HT1080 (cell line): ENCODE measurements at places on chromosomes 2 and 18.

GRCh38 chr2:203240491-203240890 is 1.7 kb downstream of the CYP20A1 start:
- DNase-seq, result no peak

DNA sequence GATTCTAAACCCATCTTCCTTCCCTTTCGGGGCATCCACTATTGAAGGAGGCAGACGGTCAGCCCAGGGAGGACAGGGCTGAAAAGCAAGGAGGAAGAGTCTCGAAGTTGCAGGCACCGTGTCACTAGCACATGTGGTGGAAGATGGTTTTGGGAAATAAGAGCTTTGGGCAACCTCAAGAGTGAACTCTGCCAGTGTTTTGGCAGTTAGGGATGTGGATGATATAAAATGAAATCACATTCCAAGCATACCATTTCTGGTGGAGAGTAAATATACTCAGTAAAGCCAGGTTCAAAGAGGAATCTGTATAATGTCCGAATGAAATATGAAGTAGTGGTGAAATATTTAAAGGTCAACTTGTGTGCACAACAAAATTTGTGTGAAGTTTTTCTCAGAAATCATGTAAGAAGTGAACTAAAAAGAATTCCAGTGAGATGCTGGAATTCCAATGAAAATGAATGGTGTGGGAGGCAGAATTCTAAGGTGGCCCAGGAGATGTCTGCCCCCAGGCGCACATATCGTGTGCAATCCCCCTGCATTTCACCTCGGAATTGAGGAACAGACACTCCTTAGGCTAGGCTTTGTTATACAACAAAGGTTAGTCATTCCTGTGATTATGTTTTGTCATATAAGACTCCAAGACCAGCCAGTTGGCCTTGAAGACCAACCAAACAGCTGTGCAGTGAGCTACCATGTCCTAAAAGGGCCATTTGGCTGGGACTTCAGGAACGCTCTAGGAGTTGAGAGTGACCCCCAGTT is 147.1 kb downstream of the SH3BP4 start:
- DNase-seq, result peak; percentile 10

DNA sequence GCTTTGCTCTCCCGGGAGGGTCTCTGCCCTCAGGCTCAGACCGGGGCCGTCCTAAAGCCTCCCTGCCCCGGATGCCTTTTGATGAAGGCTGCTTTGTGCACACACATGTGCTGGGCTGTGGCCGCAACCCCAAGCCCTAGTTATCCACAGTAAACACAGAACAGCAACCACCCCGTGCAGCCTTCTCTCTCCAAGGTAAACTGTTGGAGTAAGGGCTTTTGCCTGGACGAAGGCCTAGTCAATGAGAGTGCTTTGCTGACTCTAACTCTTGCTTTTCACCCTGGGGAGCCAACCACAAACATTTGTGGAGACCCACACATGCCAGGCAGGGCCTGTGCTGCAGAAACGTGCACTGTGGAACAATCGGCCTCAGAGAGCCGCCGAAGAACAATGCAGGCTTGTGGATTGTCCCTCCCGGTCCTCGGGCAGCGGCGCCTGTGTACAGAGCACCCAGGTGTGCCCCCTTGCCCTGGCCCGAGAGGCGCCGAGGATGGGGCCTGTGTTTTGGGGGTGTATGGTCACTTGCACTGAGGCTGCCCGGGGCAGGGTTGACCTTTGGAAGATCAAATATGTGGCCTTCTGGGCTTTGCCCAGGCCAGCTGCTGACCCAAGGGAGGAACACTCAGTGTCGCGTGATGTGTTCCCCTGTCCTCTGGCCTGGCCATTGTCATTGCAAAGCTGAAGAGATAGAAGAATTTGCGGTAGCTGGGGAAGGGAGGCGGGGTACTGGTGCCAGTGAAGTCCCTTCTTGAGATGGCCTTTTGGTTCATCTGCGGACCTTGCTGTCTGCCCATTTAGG is 37.0 kb downstream of the CTIF start:
- no peak for DNase-seq

GRCh38 chr18:7601936-7602335 is 34.8 kb downstream of the PTPRM start:
- no peak for DNase-seq

GRCh38 chr2:171394164-171394740 is 39.5 kb downstream of the METTL8 start:
- no peak for DNase-seq

GRCh38 chr2:165745916-165746315 is 48.1 kb downstream of the GALNT3 start:
- DNase-seq, result no peak

GRCh38 chr2:43328832-43329231 is 102.4 kb upstream of the ZFP36L2 start:
- DNase-seq, result no peak

- no peak for DNase-seq
Observed at GRCh38 chr2:46942891-46943626, 27.5 kb upstream of the MCFD2 start.

GRCh38 chr2:144239306-144239705 is 280.6 kb downstream of the ZEB2 start:
- no peak for DNase-seq

DNA sequence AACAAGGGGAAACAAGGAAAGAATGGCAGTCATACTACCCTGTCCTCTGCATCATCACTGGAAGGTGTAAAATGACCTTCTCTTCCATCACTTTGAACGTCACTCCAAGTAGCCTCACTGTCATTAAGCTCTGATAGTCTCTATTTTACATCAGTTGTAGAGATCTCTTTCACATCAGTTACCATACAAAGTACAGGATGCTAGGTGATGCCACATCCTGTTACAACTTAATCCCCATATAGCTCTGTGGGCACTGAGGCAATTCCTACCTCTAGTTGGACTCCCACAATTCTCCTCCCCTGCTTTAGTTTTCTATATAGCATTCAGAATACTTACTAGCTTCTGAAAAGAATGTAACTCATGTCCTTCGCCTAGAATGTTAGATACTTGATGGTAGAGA is 55.1 kb upstream of the TTC27 start:
- peak; percentile 7 for DNase-seq

- DNase-seq, result no peak
Observed at GRCh38 chr18:33606621-33607020, 28.6 kb downstream of the ASXL3 start.

GRCh38 chr2:96895032-96895745 is 25.3 kb upstream of the SEMA4C start:
- DNase-seq, result no peak
